ENCODE measurements at places on chromosomes 3 and 15.

DNA sequence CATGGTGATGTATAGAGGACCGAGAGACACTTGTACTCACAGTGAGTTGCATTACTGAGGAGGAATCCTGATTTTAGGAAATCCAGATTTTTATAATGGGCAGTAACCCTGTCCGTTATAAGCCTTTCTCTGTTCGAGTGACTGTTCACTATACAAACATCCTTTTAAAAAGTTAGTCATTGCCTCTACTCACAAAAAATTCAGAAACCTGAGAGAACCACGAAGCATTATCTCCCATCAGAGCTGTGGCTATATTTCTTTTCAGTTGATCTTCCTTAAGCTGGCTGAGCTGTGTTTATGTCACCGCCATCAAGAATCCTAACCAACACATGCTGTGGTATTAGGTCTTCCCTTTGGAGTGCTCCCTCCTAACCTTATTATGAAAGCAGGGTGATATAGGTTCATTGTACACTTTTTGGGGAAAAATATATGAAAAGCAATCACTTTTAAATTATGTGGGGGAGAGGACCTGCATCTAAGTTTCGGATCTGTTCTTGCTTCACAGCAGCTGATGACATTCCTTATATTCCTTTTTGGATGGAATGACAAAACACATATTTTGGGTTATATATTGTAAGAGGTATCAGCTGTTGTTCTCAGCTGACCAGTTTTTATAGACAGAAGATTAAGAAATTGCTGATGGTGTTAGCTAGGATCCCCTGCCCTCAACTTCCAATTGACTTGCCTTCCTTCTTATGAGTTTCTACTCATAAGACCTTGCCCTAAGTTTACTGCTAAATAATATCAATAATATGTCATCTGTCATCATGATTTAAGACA, 465.9 kb upstream of the RASGRP1 start:
- DNase-seq: no peak

DNA sequence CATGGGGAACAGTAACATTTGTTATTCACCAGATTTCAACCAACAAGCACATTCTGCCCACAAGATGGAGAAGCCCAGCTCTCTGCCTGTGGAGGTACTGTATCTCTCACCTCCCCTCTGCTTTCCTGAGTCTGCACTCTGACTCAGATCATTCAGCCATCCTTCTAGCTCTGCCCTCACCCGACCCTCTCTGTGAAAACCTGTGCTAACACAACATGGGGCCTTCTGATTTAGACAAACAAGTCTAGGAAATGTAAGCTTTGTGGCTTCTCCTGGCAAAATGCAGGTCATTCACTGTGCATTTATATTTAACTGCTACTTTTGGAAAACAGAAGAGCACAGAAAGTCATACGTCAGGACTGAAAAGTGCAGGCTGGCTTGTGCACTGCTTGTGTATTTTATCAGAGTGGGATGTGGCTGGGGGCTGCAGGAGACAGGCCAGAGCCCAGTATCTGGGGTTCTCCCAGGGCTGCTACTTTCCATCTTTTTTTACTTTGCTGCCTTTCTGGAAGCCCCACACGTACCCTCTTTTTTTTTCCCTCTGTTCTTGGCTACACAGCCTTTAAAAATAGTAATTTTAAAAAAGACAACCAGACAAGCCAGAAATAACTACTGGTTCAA, 50.8 kb downstream of the SUSD5 start:
- no peak for DNase-seq

DNA sequence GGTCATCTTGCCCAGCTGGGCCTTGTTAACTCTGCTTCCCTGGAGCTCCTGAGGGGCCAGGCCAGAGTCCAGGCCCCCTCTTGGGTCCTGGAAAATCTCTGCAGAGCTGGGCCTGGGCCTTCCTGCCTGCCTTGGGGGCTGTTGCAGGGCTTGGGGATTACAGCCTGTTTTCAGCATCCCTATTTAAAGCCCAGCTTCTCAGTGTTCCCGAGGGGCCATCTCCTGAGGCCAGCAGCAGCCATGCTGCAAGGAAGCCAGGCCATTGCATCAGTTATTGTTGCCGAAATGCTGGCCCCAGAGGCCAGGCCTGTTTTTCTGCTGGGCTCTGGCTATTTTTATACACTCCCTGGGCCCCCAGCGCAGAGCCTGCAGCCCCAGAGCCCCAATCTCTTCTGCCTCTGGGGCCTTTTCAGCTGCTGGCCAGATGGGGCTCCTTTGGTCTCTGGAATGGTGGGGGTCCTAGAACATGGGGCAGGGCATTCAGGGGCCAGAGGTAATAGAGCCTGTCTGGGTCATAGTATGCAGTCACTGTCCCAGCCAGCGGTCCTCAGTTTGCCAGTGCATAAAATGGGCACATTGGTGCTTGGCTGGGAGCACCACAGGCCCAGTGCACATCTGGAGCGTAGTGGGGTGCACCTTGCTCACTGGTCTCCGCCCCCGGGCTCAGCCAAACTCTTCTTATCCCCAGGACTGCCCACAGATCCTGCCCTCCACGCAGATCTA, 28.5 kb downstream of the PLXNA1 start:
- DNase-seq: no peak

DNA sequence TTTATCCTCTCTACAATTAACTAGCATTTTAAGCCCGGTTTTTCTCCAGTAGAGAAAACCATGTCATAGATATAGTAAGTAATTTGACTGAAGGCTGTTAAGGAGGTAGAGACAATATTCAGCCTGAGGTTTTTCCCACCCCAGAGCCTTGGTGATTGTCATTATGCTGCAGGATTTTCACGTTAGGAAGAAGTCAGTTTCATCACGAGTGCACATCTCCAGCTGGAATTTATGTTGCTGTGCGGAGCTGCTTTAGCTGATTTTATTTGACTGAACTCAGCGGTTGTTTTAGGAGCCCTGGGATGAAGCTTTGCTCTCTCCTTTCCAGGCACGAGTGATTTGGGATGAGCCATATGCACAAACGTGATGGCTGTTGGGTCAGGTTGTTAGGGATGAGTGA, 271.3 kb upstream of the RGMA start:
- no peak for DNase-seq

- no peak for DNase-seq
Observed at GRCh38 chr15:71121442-71121841, 6.2 kb downstream of the THSD4 start.

DNA sequence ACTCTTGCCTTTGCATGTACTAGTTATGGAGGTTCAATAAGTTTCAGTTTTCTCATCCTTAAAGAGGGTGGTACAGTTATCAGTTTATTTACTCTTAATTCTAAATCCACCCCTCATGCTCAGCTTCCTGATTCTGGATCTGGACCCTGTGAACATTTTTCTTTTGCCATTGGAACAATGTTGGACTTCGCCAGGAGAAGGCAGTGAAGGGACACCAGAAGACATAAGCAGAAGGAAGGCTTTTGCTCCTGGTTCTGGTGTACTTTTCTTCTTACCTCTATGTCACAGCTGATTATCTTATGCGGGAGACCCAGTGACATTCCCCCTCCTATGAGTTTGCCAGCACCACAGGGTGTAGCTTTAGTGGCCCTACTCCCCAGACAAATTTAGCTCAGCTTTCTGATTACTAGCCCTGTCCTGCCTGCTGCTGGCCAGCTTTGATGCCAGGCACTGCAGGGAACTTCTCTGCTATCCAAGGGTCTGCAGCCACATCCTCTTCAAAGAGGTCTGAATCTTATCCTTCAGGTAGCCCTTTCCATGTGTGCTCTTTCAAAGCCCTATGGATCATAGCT, 466.3 kb upstream of the EPHA3 start:
- no peak for DNase-seq

- peak; percentile 17 for DNase-seq
Observed at GRCh38 chr3:57756528-57757401, 656 bp downstream of the SLMAP start.

- no peak for DNase-seq
Observed at GRCh38 chr15:42716125-42716524, 20.8 kb downstream of the CDAN1 start.

GRCh38 chr15:68499620-68500312, 67.8 kb upstream of the ITGA11 start:
- DNase-seq: no peak
